Globus pallidus (tissue), 1 donor: ENCODE measurements at places on chromosomes 4 and X.

DNA sequence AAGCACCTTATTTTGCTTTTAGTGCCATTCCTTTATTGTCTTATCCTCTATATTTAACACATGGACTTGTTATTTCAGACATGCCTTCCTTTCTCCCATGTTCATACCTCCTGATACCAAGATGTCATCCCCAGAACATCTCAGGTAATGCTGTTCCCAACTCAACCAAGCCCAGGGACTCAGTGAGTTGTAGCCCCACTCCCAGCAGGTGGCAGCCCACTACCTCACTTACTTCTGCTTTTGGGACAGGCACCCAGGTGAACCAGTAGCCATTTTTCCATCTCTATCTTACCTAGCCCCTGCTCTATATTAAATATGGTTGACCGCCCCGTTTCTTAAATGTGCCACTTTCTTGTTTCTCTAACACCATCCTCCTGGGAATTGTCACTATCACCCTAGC, 199.0 kb downstream of the DCHS2 start:
- DNase-seq: no peak

DNA sequence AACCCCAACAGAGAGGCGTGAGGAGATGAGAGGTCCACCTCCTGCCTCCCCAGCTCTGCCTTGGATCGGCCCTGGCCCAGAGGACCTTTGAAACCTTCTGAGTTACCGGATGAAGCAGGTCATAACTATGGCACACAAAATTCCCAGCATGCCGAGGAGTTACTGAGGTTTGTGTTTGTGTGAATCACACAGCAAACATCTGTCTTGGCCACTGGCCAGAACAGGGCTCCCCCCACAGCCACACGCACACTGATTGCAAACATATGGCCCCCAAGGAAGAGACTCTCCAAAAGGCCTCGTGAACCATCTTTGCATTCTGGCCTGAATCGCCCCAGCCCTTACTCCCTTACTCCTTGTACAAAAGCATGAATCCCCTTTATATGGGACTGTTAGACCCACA, 18.9 kb downstream of the RPS4X start:
- DNase-seq: no peak

DNA sequence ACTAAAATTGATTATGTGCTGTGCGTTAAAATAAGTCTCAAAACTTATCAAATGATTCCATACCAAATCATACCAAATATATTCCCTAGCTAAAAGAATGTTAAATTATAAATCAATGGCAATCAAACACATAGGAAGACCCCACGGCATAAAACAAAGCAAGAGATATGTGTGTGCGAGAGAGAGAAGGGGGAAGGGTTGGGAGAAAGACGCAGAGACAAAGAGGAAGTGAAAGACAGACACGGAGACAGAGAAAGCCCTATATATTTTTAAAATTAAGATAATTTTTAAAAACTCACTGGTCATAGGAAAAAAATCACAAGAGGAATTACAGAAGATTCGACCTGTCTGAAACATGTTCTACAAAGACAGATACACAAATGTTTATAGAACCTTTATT, 371.4 kb downstream of the NLGN4X start:
- peak; percentile 1 for DNase-seq

GRCh38 chr4:6905516-6906445, 3.8 kb upstream of the TBC1D14 start:
- no peak for DNase-seq

DNA sequence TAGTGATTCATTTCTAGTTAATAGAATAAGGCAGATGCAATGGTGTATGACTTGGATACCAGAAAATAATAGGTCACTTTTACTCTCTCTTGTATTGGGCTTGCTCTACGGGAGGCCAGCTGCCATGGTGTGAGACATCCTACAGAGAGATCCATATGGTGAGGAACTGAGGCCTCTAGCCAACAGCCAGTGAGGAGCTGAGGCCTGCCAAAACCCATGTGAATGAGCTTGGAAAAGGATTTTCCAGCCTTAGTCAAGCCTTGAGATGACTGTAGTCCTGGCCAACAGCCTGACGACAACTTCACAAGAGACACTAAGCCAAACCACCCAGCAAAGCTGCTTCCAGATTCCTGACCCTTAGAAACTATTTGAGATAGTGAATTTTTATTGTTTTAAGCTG, 1300.2 kb downstream of the RAPGEF2 start:
- no peak for DNase-seq

DNA sequence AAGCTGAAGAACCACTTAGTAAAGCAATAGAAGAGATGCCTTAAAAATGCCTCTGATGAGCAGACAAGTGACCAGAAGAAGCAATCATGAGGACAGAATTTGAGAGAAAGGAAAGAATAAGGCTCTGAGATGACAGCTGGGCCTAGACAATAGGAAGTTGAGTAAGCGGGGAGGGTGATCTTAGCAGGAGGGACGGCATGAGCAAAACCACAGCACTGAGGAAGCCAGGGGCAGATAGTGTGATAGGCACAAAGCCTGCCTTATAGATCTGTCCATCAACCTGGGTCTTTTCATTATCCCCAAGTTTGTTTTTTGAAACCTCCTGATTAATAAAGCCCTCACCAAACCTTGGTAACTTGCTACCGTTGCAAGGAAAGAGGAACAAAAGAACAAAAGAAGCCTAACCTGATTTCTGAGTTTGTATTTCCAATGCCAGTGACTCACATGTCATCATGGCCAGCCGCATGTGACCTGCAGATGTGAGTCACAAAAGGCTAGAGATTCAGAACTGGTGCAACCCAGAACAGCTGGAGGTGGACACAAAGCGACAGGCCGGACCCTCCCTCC, 55.7 kb upstream of the PPARGC1A start:
- no peak for DNase-seq

DNA sequence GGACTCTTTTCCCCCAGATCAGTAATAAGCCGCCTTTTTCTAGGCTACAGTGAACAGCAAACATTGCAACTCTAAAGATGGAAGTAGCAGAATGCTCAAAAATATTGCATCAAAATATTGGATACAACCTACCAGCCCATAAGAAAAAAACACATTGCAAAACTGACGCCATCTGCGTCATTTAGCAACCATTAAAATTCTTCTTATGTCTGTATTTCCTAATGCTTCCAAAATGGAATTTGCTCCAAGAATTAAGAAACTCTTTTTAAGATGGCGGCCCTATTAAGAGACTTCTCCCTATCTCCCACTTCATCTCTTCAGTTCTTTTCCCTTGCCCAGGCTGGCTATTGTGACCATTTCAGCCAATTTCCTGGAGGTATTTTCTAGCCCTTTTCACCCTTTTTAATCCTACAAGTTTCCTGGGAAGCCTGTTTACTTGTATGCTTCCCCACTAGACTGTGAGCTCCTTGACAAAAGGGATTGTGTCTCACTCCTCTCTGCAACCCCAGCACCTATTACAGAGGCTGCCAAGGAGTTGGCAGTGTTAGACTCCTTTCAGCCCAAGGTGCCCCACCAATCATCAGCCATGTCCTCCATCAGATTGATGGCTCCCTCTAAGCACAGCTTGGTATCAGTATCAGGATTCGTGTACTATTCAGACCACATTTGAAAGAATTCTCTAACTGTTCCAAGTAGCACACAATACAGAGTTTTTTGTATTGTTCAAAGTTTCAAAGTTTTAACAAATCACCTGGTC, 4.4 kb downstream of the GPC3 start:
- no peak for DNase-seq

DNA sequence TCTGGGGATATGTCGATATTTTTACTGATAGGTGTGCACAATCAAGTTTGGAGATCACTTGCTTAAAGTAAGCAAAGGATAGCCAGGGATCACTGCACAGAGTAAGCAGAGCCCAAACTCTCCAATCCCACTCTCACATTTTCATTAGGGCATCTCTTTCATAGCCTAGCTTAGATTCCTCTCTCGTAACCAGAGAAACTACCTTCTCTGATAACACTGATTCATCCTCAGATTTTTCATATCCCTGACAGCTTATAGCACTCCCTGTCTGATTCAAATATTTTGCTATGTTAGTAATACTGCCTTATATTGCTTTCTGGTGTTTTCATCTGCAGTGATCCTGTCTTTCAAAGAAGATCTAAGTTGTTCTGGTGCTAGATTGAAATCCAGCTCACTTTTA, 123.7 kb downstream of the CBLL2 start:
- no peak for DNase-seq

DNA sequence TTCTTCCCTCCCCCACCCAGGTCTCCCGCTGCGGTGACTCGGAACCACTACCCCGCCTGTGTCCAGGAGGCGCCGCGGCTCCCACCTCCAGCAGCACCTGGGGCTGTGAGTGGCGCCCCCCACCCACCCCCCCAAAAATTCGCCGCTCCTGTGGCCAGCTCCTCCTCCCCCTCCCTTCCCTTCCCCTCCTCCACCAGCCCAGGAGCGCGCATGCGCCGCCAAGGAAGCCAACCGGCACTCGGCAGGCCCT, 278 bp downstream of the CLOCK start:
- DNase-seq: no peak
